ENCODE measurements at places on chromosomes 6 and 20.

- no peak for DNase-seq
Measured at GRCh38 chr20:58618351-58619076, 32.6 kb upstream of the STX16 start.

GRCh38 chr6:130111031-130111430 lies 92.7 kb downstream of the L3MBTL3 start:
- DNase-seq: no peak

DNA sequence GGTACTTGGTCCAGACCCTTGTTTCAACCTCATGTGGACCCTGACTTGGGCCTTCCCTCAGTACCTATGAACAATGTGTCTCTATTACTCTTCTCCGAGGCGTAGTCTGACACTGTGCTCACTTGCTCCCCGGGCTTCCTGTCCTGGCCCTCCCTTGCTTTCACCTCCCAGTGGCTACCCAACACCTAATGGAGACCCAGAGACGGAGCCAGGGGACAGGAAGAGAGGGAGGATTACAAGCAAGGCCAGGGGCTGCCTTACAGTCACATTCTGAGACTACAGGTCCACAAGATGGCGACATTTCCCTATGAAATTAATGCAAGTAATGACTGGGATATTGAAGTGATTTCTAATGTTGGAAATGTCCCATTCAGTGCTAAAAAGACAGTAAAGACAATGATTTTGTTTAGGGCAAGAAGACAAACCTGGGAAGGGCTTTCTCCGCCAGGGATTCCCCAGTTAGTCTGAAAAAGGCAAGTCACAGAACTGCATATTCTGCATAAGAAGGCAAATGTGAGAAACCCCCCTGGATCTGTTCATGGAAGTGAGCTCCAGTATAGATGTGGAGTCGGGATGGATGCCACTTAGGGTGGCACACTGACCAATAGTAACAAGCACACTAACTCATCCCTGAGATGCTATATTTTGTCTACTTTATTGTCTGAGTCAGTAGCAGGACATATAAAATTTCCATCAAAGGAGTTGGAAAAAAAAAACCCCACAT lies 44.0 kb upstream of the ZBTB24 start:
- no peak for DNase-seq

DNA sequence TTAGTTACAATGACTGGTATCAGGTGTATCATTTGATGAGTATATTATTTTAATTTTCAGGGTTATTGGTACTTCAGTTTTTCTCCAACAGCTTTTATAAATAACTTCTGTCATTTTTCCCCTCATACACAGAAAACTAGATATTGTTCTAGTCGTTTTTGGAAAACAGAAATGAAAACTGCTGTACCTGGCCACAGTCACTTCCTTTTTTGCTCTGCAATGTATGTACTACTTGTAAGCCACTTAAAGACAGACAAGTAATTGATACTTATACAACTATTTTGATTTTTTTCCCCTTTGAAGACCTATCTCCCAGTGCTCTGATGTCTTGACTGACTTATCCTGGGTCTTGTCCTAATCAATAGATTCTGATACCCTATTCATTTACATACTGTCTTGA lies 218.6 kb upstream of the RUNX2 start:
- DNase-seq: no peak

DNA sequence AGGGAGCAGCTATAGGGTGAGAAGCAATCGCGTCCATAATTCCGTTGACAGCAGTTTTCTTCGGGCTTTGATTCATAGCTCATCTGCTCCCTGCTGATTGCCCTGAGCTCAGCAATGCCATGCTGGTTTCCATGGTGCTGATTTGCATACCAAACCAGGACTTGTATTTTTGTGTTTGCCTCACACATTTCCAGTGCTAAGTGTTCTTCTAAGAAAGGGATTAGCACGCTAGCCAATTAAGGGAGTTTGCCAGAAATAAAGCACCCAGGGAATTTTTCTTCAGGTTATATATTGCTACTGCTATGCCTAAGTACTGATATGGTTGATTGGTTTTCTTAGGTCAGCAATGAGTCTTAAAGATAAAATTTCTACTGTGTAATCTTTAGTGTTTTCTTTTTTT lies 177.6 kb downstream of the PLCB1 start:
- DNase-seq: no peak

GRCh38 chr6:40371621-40372020 lies 215.5 kb downstream of the LRFN2 start:
- DNase-seq: no peak

DNA sequence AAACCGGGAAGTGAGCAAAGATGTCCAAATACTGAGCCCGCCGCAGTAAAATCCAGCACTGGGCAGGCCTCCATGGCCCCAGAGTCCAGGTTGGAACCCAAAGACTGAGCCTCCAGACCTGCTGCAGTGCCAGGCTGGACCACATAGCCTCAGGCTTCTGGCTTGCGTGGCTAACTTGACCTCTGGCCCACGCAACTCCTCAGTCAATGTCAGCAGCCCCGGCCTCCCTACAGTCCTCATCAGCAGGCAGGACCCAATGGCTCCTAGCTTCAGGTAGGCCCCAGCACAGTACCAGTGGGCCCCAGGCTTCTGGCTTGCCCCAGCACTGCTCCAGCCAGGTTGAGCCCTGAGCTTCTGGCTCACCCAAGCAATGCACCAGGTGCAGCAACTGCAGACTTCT lies 245.1 kb upstream of the AFDN start:
- no peak for DNase-seq

GRCh38 chr6:79821859-79822258 lies 125.5 kb downstream of the ELOVL4 start:
- no peak for DNase-seq

DNA sequence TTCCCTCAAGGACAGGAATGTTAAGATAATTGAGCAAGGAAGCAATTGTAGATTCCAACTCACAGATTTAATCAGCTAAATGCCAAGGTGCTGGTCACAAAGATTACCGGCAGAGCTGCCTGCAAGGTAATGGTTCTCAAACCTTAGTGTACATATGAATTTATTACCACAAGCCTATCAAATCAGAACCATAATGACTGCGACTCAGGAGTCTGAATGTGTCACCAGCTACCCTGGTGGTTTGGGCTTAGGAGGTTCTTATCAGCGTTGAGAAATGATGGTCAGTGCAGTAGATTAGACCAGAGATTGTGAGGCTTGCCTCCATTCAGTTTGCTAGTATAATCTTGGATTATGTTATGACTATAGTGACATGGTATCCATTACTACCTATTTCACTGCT lies 78.9 kb downstream of the MTFR2 start:
- no peak for DNase-seq

GRCh38 chr6:3753228-3753835 lies 1.8 kb upstream of the PXDC1 start:
- DNase-seq: no peak

- DNase-seq: no peak
Measured at GRCh38 chr20:57470212-57470522, 54.8 kb downstream of the CTCFL start.

GRCh38 chr20:21262812-21263211 lies 40.3 kb upstream of the XRN2 start:
- DNase-seq: no peak

- DNase-seq: no peak
Measured at GRCh38 chr6:136526196-136526930, 23.9 kb downstream of the MAP7 start.

DNA sequence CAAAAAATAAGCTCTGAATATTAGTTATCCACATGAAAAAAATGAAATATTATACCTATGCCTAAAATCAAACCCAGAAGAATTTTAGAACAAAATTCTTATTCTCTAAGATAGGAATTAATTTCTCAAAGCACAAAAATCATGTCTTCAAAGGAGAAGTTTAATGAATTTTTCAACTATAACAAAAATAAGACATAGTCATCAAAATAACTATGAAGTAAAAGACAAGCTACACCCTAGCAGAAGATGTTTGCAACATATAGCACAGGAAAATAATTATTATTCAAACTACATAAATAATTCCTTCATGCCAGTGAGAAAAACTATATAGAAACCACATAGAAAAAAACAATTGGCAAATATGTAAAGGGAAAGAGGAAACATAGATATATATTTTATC lies 1203.6 kb upstream of the GJE1 start:
- DNase-seq: no peak

DNA sequence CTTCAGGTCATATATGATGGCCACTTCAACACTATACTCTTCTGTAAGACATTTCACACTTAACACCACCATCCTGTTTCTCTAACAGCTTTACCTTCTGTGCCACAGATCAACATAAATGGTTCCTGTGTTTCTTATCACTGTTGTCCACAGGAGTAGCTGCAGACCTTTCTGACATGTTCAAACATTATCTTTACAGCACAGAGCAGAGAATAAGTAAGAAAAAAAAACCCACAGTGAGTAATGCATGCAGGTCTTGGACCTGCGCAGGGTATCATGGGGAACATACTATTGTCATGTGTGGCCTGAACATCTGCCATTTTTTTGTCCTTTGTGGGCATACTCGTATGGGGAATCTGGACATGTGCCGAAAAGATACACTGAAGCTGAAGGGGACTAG lies 161.9 kb downstream of the KIF16B start:
- DNase-seq: no peak

DNA sequence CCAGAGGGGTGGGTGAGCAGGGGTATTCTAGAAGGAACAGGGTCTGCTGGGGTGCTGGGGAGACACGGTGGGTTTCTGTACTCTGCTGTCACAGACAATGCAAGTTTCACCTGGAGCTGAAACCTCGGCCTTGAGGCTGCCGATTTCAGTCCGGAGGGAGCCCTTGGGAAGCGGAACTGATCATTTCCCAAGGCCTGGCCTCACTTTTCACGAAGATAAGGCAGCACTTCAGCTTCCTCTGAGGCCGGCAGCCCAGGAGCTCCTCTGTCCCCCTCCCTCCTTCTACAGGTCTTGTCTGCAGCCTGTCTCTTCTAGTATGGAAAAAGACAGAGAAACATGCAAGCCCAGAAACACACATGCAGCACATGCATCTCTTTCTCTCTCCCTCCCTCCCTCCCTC lies 242.1 kb downstream of the CDC5L start:
- no peak for DNase-seq

DNA sequence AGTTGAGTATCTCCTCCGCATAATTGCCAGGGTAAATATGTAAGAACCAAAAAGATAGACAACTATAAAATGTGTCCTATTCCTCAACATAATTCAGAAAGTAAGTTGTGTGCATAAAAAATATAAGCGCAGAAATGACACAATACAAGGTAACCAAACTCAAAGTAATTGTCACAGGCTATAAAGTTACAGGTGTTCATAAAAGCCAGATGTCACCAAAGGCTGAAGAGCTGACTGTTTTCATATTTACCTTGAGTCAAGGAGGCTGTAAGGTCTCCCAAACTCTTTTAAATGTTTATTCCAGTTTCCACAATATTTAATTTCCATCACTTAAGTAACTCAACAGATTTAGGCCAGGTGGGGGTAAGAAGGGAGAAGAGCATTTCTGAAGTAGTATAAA lies 192.2 kb upstream of the MARCKS start:
- no peak for DNase-seq

DNA sequence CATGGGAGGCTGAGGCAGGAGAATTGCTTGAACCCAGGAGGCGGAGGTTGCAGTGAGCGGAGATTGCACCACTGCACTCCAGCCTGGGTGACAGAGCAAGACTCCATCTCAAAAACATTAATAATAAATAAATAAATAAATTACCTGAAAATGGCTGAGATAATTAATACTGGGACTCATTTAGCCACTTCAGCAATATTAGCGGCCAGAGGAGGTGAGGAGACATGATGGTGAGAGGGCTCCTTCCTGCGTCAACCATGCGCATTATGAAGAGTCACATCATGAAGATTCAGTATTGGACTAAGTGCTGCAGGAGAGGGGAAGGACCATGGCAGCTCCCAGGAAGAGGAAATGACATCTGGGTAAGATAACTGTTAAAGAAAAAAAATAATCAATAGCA lies 2.9 kb upstream of the PYGB start:
- no peak for DNase-seq

DNA sequence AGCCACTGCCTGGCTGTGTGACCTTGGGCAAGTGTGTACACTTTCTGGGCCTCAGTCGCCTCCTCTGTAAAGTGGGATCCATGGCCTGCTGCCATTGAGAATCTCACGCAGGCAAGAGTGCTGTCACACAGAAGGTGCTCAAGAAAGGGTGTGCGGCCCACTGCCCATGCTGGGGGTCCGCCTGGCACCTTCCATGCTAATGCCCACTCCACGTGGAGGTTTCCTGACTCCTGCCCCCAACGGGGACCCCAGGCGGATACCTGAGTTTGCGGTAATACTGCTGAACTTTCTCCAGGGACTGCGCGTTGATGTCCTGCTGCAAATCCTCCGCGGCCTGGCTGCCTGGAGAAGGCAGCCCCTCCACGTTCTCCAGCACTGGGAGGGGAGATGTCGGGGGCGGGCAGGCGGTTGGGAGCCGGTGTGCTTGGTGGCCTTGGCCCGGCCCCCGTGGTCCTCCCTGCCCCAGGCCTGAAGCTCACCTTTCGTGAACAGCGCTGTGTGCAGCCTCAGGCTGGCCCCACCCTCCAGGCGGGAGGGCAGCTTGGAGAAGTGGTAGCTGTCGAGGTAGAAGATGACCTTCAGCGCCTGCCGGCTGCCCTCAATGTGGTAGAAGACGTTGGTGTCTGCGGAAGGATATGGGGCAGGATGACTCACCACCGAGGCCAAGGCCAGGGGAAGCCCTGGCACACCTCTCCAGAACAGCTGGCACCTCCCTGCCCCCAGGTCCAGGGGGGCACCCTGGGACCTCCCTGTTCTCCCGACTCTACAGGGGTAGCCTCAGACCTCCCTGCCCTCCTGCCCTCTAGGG lies 195.6 kb downstream of the PREX1 start:
- DNase-seq: no peak

DNA sequence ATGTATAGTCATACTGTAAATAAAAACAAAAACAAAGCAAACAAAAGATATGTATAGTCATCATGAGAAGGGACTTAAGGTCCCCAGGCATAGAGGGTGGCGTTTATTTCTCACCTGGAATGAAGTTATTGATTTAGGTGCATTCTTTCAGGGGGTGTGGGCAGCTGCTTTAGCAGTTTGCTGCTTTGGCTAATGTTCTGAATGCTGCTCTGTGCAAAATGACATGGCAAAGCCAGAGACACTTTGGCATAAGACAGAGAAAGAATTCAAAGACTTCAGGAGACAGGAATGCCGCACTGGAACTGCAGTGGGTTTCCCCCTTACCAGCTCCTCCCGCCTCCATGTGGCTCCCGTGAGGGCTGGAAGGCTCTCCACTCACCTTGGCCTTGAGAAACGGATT lies 36.4 kb upstream of the NELFCD start:
- DNase-seq: no peak

Data from SIG-M5 (cell line).